ENCODE measurements at places on chromosomes 4 and X.

- DNase-seq = no peak
Observed at GRCh38 chrX:154785716-154786115, 19.6 kb downstream of the MPP1 start.

GRCh38 chr4:94477227-94477626 lies 25.5 kb downstream of the PDLIM5 start:
- DNase-seq = no peak

- no peak for DNase-seq
Observed at GRCh38 chr4:175277816-175278215, 359.7 kb downstream of the ADAM29 start.

GRCh38 chrX:19532709-19533108 lies 17.4 kb upstream of the MAP3K15 start:
- no peak for DNase-seq

All from stimulated activated CD8-positive, alpha-beta memory T cell treated with anti-CD3 and anti-CD28 coated beads, Interleukin-15, amount 100 ng/mL, for 24 hours (primary cell).